Endothelial cell (in vitro differentiated cells): ENCODE measurements at places on chromosomes 2 and 18. TPM values are rescaled to one million over a fixed set of nuclear protein-coding genes. Genes with fewer than 3 reads are reported as not detected.

DNA sequence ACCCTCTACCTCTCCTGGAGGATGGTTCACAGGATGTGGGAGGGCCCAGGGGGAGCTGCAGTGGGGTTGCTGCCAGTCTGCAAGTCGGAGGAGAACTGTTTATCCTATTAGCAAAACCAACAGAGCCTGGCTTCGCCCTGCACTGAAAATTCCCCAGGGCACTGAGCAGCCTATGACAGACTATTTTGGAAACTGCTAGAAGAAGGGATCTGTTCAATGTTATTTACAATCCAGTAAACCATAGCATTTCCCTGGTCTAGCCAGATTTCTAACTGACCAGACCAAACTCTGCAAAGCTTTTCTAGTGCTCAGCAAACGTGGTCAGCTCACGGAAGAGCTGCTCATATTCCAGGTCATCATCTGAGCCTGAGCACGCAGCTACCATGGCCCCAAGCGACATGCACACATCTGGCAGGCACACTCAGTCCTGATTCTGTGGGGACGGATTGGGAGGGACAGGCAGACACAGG lies 64.8 kb upstream of the PID1 start:
- no peak for DNase-seq

GRCh38 chr2:42230891-42231290 lies 61.7 kb downstream of the EML4 start:
- no peak for DNase-seq

- no peak for DNase-seq
These were observed 30.7 kb upstream of the REG3G start for GRCh38 chr2:78994789-78995188.

The IL1B gene
- total RNA-seq: not detected

- peak; percentile 23 for DNase-seq
These were observed 132.5 kb downstream of the SPHKAP start for GRCh38 chr2:228048838-228049490.

The ANKRD62 gene
- total RNA-seq: 0.13 TPM

DNA sequence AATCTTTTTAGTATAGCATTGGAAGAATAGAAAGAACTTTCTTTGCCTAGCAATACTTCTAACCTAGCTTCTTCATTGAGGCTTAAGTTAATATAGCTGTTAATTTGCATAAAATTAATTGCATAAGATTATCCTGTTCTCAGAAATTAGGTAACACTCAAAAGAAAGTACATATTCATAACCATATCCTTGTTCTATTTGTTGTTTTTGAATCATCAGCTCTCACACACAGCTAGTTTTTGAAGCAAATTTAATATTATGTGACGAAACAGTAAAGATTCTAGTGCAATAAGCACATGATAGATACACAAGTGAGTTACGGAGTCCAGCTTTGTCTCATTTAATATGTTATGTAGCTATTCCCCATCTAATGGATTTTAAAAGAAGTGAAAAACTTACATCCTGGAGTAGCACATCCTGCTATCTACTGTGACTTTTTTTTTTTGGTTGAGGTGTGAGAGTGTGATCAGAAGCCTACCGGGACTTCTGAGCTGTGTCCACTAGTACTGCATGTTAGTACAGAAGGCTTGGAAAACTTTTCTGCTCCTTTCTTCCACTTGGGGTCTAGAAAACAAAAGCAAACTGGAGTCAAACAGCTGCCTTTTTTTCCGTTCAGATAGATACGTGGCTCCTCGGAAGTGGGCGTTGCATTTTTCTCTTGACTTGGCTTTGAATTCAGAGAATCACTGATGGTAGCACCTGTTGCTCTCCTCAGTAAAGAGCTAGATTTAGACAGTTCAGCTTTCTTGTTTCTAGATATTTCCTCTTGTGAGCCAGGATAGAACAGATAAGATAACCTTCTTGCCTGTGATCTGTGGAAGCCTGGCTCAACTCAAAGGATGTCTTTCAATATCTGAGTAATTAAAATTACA lies 27.2 kb downstream of the KDM3A start:
- DNase-seq: no peak

DNA sequence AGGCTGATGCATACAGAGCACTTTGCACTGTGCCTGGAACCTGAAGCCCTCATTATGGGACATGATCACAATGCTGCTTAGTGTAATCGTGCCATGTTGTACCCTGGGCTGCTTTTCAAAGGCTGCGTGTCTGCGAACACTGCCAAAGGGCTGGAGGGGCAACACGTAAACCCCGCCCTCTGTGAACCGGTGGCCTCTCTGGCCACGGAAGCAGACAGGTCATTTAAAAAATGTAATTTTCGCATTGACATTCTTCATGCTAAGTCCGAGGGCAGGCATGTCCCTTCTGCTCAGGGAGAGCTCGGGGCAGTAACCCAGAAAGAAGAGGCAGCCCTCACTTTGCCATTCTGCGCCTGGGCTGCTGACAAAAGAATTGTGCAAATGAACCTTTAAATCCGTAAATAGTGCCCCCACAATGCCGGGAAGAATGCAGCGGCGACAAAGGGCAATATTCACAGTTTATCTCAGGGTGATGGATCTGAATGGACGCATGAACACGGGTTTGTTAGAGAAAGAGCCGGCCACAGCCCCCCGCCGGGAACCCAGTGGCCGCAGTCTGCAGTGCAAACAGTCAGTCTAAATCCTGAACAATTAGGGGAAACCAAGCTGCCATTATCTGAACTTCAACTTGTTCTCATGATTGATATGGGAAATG lies 226.1 kb downstream of the MYCN start:
- no peak for DNase-seq

DNA sequence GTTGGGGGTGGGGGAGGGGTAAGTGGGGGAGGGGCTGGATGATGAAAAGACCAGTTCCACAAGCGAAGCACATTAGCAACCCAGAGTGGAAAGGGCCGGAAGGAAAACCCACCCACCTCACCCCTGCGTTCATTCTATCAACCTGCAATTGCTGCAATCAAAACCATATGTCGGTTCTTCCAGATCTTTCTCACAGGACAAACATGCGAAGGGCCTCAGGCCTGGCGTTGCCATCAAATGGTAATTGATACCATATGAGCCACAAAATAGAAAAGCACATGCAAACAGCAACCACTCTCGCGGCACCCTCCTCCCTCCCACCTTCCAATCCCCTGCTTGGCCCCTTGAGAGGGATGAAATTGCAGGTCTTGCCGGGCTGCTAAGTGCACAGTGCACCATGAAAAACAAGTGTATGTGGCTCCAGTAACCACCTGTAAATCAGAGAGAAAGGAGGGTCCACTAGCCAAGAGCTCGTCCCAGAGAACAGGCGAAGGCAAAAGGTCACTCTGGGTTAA lies 287.5 kb downstream of the TCF4 start:
- DNase-seq: no peak

- no peak for DNase-seq
These were observed 752 bp upstream of the BAZ2B start for GRCh38 chr2:159617100-159617499.

DNA sequence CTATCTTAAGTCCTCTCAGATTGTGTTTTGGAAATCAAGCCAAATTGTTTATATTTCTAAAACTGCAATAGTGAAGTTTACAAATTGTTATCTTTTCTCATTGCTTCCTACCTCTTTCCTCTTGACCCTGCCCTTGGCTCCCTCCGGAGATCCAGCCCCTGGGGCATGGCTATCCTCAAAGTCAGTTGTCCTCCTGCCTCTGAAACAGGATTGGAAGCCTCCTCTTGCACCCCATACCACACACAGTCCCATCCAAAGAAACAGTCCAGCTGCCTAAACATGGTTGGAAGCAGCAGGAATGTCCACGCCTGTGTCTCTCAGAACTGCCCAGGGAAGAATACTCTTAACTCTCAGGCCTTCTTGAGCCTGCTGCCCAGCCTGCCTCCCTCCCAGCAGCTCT lies 30.1 kb upstream of the COL6A3 start:
- no peak for DNase-seq

GRCh38 chr18:79523206-79523735 lies 127.5 kb downstream of the NFATC1 start:
- DNase-seq: no peak

GRCh38 chr2:144412709-144413108 lies 107.2 kb downstream of the ZEB2 start:
- no peak for DNase-seq

DNA sequence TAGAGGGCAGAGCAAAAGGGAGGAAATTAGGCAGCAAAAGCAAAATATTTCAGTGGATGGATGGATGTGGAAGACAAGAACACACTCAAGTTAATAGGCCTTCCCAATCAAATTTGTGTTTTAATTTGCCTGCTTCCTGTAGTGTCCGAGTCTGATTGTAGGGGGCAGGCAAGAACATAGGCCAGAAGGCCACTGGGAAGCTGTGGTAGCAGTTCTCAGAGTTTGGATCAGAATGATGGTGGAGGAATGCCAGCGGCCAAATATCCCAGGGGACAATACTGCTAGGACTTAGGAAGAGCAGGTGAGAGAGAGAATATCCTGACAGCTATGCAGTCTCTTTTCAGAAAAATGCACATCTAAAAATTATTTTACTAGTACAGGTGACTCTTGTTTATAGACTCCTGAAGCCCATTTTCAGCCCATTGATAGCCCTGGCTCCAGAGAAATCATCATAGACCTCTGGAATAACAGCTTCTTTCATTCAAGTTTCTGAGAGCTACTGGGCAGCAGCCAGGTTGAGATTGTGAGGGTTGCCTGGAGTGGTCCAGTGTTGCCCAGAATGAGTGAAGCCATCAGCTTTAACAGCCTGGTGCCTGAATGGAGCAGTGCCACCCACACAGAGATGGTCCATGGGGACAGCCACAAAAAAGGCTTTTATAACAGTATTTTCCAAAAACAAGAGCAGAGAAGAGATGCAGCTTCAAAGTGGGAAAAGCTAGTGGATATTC lies 19.1 kb upstream of the SERPINE2 start:
- DNase-seq: no peak

- no peak for DNase-seq
These were observed 2129.4 kb upstream of the PIK3C3 start for GRCh38 chr18:39825485-39826150.

The CNGA3 gene
- 0.10 TPM for total RNA-seq

The SLC8A1 gene
- 0.80 TPM for total RNA-seq

GRCh38 chr2:177332026-177332991 lies 60.3 kb upstream of the AGPS start:
- DNase-seq: peak; percentile 61

DNA sequence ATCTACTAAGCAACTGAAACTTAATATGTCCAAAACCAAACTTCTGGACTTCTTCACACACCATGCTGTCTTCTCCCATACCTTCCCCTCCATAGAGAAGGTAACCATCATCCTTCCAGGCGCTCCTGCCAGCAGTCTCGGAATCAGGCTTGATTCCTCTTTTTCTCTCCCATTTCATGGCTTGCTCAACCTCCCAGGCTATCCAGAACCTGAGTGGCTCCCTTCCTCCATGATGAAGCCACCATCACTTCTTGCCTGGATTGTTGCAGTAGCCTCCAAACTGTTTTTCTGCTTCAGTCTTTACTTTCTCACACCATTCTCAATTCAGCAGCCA lies 40.1 kb upstream of the NDUFV2 start:
- DNase-seq: no peak

DNA sequence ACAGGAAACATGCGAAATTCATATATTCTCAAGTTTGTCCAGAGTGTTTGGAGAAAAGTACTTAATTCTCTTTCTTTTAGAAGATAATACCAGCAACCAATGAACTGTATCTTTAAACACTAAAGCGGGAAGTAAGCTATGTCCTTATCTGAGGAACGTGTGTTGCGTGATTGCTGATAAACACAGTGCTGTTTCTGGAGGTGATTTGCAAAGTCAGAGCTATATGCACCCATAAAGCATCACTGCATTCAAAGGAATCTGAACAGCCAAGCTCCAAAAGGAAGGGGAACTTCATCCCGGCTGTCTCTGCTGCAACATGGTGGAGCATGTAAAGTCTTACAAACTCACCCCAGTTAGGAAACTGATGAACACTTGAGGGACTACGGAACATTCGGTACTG lies 271.7 kb upstream of the FN1 start:
- no peak for DNase-seq

DNA sequence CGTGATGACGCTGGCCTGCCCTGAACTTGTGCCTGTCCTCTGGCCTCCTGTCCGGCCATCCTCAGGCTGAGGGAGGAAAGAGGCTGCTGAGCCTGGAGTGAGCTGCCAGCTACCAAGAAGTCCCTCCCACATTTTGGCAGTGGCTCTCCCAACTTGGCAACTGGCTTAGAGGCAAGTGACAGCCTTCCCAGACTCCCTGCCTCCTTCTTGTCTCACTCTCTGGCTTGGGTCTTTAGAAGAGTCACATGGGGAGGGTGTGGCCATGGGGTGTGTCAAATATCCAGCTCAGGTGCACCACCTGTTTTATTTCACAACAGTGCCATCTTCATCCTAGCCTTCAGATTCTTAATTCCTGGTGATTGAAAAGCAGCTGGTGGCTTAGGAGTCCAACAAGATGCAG lies 222.9 kb downstream of the PRKCE start:
- no peak for DNase-seq

DNA sequence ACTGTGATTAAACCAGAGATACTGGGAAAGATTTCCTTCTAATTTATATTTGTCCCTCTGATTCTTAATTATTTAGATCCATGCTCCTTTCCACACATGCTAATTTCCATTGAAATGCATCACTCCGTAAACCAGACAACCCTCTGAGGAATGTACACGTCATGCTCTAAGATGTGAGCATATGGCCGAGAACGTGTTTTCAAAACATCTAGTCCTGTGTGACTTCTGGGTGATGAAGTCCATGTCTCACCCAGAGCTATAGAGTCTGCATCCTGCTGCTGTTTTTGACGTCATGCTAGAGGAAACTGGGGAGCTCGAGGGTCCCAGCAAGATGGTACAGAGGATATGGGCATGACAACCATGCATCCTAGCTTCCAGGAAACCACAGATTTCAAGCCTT lies 53.6 kb downstream of the CAPN13 start:
- DNase-seq: no peak

GRCh38 chr2:219713110-219713509 lies 85.7 kb downstream of the SLC4A3 start:
- no peak for DNase-seq

DNA sequence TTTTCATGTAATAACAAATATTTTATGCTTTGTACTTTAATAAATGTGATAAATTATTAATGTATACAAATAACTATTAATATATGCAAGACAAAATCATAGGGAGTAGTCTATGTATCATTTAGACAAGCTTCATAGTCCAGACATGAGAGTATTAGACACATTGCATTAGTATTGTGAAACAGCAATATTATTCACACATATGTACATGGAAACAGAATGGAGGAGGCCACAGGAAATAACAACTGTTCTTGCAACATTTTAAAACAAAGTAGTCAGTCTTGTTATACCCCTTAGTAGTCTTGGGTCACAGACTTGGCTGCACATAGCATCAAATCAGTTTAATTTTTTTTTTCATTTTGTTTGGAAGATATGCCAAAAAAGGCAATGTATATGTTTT lies 15.8 kb downstream of the DSC1 start:
- DNase-seq: no peak

DNA sequence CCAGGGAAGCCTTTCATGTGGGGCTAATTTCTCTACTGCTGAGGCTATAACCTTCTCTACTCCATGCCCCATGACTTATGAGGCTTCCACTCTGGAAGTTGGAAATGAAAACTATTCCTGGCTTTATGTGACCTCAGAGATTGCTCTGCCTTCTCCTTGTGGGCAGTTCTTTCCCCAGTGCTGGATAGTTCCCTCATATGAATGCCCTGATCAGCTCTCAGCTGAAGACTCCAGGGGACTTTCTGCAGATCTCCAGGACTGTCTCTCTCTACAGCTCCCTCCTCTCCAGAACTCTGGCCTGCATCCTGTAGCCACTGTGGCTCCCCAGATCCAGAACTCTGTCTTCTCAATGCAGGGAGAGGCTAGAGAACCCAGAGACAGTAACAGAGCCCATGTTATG lies 235.1 kb downstream of the SEPTIN10 start:
- no peak for DNase-seq

The EVA1A gene
- 19.9 TPM for total RNA-seq

The SEMA4C gene
- 279 TPM for total RNA-seq

GRCh38 chr2:184314829-184315228 lies 283.5 kb upstream of the ZNF804A start:
- no peak for DNase-seq

The MAP2 gene
- 2.1 TPM for total RNA-seq
